Adipocyte (in vitro differentiated cells): ENCODE measurements at places on chromosomes 7 and 10.
A peak's percentile ranks its signal among the peaks of the same experiment; 100 is the strongest.

GRCh38 chr10:5271526-5271925 lies 74.9 kb downstream of the AKR1C4 start:
- no peak for DNase-seq

- DNase-seq: no peak
Observed at GRCh38 chr7:1649751-1650326, 20.2 kb upstream of the ELFN1 start.

DNA sequence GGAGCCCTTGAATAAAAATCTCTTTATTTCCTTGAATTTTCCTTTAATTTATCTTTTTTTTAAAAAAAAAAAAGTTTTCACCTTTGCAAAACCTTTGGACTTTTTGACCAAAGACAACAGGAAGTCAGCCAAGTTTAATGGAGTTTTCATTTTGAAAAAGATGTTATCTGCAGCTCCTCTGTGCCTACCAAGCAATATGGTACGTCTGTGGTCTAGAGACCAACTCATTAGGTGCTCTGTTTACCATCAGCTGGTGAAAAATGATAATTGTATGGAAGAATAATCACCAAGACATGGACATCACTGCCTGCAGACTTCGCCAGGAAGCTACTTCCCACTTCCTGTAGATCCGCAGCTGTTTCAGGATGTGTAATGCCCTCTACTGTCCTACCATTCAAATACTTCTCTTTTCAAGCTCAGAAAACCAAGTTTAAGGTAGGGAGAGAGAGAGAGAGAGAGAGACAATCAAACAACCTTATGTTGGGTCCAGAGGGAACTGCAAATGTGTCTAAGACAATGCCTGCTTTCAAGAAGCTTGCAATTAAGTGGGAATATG lies 18.7 kb downstream of the PLXNA4 start:
- DNase-seq: no peak

DNA sequence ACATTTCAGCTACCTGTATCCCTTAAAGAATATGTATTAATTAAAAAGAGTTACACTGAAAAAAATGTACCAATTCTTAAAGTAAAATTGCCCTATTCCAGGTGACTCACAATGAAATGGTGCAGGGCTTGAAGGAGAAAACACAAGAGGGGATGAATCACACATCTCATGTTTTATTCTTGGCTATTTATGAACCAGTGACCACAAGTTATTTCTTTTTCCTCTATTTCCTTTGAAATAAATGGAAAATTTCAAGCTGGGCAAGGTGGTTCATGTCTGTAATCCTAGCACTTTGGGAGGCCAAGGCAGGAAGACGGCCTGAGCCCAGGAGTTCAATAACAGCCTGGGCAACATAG lies 106.8 kb downstream of the UBE2H start:
- peak; percentile 55 for DNase-seq

GRCh38 chr7:12728192-12728538 lies 40.7 kb downstream of the ARL4A start:
- no peak for DNase-seq

GRCh38 chr7:118844748-118845147 lies 620.2 kb downstream of the ANKRD7 start:
- no peak for DNase-seq

DNA sequence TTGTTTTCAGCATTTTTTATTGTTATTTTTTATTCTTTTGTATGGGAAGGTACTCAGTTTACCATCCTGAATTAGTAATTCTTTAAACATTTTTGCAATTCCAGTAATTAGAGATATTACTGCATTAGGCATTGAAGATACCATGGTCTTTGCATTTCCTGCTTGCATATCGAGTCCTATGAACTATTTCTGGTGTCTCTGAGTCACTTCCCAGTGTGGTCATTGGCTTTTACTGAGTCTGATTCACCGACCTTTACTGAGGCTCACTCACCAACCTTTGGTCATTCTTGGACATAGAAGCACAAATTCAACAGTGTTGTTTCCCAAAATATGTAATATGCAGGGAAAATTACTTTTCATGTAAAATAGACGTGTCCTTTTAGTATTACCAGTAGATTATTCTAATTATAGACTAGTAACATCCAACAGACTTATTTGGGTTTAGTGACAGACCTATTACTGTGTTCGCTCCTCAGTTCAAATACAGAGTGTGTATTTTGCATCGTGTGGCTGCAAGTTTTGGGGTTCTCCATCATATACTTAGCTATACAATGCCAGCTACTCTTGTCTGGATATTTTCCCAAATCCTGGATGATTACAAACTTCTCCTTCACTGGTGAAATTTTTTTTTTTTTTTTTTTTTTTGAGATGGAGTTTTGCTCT lies 180.7 kb upstream of the PRSS1 start:
- peak; percentile 70 for DNase-seq

DNA sequence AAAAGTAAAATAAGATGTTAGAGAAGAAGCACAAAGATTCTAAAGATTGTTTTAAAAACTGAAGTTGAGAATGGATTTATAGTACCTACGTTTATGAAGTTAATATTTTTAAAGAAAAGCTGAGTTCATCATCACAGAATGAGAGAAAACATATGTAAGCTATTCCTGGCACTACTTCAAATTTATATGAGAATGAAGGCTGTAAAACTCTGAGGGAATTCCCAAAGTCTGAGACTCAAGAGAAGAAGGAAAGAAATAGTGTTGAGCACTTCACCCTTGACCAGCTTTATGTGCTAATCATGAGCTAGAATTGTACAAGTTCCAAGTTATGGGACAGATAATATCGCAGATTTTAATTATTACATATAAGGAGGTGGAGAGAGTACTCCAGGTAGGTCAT lies 323.7 kb upstream of the GNAI1 start:
- DNase-seq: peak; percentile 12

GRCh38 chr7:121062671-121063279 lies 74.3 kb downstream of the CPED1 start:
- no peak for DNase-seq

DNA sequence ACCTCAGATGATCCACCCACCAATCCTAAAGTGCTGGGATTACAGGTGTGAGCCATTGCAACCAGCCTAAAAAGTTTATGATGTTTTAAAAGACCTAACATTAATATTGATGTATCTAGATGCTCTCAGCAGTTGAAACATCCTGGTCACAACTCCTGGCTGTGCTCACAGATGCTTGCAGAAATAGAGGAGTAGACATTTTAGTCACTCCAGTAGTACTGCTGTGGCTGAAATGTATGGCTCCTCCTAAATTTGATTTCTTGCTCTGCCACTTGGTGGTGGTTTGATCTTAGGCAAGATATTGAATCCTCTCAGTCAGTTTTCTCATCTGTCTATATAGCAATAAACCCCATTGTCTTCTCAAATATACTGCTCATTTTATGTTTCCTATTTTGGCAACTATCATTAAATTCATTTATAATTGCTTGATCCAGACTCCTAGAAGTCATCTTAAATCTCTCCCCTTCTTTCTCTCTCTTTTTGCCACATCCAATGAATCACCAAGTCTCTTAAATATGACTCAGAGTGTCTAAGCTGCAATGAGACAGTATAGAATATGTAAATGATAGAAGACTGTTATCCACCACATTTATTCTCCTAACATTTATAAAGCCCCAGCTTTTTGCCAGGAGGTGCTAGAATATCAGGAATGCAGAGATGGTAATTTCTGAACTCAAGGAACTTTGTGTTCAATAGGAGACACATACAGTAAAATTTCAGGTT lies 78.1 kb upstream of the NRBF2 start:
- DNase-seq: no peak

- peak; percentile 5 for DNase-seq
Observed at GRCh38 chr7:114175125-114175524, 239.5 kb upstream of the FOXP2 start.

- DNase-seq: no peak
Observed at GRCh38 chr7:101932083-101932482, 114.7 kb downstream of the CUX1 start.

- DNase-seq: no peak
Observed at GRCh38 chr7:20438694-20439376, 108.1 kb downstream of the ITGB8 start.

DNA sequence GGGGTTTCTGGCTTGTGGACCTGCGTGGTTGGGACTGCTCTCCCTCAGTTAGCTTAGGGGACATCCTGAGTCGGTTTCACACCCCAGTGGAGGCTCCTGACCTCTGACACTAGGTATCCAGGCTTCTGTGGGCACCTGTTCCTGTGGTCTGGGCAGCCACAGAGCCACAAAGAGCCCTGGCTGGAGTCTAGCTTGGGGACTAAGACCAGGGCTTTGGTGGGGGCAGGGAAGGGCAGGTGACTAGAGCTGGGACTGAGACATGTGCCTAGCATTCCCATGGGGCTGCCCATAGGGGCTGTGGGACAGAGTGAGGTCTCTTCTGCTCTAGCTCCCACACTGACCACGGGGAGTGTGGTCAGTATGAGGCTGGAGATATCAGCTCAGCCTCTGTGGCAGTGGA lies 4.0 kb upstream of the TMEM270 start:
- DNase-seq: no peak

- no peak for DNase-seq
Observed at GRCh38 chr10:122225330-122225729, 45.8 kb upstream of the BTBD16 start.

- DNase-seq: peak; percentile 90
Observed at GRCh38 chr7:151566897-151567320, 47.2 kb upstream of the RHEB start.

DNA sequence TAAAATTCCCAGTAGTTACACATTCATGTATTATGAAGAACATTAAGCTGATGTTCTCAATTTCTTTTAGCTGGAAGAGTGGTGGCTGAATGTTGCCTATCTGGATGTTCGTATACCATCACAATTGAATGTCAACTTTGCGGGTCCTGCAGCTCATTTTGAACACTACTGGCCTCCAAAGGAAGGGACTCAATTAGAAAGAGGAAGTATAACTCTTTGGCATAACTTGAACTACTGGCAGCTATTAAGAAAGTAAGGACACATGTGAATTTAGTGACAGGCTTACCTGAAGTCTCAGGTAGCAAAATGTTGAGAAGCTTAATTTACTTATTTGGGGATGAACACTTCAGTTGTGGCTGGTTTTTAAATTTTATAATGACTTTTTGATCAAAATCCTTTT lies 15.9 kb downstream of the CROT start:
- no peak for DNase-seq
